ENCODE measurements at places on chromosomes 2 and 18.

DNA sequence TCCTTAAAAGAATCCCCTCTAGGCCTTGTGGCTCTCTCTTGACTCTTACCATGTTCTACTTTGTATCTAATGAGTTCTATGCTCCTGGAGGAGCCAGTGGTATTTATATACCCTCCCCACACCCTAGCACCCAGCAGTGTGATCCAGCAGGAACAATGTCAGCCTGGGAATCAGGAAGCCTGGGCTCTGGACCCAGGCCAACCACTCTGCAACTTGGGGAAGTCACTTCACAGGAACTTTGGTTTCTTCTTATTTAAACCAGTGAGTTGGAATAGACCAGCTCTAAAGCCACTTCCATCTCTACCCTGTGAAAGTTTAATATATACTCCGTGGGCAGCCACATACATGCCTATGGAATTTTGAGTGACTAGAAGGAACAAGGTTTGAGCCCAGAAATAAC, 11.6 kb upstream of the SPTBN1 start:
- DNase-seq = no peak

- no peak for DNase-seq
These were observed 41.8 kb downstream of the SNED1 start for GRCh38 chr2:241040081-241040803.

GRCh38 chr2:239727182-239727775, 297.9 kb downstream of the NDUFA10 start:
- DNase-seq = no peak

GRCh38 chr2:172894689-172895387, 159.2 kb downstream of the RAPGEF4 start:
- no peak for DNase-seq

DNA sequence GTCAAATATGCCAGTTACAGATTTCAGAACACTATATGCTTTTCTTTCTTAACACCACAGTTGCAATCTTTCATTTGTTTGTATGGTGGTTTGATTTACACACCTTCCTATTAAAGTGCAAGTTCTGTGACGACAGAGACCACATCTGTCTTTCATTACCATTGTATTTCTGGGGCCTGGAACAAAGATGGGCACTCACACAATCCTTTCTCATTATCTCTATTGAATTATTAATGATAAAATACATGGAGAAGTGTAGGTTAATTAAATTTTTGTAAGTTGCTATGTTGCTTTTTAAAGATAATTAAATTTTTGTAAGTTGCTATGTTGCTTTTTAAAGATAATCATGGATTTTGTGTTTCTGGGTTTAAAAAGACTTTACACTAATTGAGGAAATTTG, 79.9 kb downstream of the KCTD18 start:
- peak; percentile 61 for DNase-seq

DNA sequence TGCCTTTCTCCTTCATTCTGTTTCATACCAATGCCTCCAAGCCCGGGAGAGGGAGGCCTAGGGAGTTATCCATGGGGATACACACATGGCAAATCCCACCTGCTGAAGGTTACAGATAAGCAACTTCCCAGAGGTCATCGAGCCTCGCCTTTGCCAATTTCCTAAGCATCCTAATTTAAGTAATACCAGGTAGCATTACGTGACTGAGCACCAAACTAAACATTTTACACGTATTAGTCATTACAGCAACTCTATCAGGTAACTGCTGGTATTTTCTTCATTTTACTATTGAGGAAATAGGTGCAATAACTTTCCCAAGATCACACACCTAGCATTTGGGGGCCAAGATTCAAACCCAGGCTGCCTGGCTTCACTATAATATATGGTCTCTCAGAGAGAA, 30.1 kb upstream of the BZW1 start:
- no peak for DNase-seq

GRCh38 chr18:8262221-8262620, 347.0 kb upstream of the RAB12 start:
- DNase-seq = no peak

GRCh38 chr18:77470569-77471413, 221.1 kb downstream of the GALR1 start:
- DNase-seq = no peak

GRCh38 chr2:114548151-114548550, 105.7 kb downstream of the DPP10 start:
- DNase-seq = no peak

DNA sequence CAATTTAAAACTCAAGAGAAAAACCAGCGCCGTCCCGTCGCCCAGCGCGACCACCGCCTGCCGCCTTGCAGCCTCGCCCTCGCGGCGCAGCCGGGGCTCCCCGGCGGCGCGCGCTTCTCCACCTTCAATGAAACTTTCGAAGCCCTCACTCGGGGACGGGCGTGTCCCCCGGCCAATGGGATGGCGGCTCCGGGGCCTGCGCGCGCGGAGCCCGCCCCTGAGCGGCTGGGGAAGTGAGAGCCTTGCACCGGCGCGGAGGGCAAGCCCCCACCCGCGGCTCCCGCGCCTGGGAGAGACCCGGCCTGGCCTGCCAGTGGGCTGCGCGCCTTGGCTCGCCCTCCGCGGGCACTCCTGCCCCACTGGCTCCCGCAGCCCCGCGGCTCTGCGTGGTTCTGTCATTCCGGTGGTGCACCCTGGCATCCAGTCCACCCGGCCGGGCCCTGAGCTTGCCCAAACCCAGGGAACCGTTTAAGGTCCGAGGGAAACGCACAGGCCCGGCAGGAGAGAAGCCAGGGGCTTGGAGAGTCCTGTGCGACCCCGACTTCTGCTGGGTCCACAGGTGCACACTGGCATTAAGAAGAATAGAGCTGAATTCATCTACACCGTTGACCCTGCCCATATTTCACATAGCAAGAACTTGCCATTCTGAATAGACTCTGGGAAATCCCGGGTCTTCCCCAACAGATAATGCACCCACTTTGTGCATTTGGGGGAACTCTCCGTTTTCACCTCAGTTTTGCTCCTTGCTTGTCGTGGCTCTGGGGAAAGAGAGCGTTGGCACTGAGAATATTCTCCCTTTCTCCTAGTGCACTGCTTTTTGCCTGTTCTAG, at the start of gene PIEZO2:
PIEZO2 (minus strand) TSS at position 129 of the 830 bp plus-strand sequence. CDS start 981 bp downstream, outside the sequence.
- peak; percentile 78 for DNase-seq

GRCh38 chr2:26274058-26274613, 29.4 kb downstream of the HADHB start:
- DNase-seq = peak; percentile 73

- peak; percentile 40 for DNase-seq
These were observed 71.3 kb upstream of the NRXN1 start for GRCh38 chr2:51103205-51103604.

DNA sequence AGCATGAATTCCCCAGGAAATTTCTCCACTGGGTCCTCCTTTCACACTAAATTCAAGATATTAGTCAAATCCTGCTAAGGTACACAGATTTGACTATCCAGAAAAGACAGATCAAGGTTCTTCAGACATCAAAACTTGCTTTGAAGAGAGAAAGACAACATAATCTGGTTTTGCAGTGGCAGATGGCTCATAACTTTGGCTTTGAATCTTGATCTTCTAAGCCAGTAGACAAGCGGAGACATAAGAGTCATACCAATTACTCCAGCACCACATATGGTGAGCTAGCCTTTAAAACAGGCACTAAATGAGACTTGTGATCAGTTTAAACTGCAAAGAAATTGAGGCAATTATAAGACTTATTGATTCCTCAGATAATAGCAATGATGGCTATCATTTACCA, 29.3 kb downstream of the PDE11A start:
- no peak for DNase-seq

DNA sequence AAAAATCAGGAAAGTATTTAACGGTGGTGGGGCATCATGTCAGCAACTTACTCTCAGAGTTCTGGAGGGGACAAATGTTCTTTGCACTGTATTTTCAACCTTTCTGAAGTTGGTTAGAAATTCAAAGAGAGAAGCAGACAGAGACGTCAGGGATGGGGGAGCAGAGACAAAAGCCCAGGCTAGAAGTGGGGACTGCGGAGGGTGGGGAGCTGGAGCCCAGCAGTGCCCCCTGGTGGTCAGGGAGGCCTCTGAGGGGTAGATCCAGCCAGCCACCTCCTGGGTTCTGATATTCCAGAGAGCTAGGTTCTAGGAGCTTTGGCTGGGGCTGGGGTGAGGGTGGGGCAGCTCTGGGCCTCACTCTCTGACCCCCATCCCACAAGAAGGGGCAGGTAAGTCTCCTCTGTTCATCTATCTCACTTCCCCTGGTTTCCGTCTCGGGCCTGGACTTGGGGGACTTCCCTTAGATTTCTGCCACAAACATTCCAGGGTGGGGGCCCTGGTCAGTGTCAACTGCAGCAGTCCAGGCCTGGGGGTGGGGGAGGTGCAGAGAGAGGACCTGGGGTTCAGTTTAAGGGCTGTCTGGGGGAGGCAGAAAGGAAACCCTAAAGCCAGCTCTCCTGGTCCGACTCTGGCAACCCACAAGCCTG, 8.9 kb downstream of the TNS1 start:
- no peak for DNase-seq

All from fibroblast of skin of right quadriceps (primary cell).